Activated CD4-positive, alpha-beta T cell treated with anti-CD3 and anti-CD28 coated beads for 36 hours (primary cell): ENCODE measurements at places on chromosomes 13 and 19. TPM values are rescaled to one million over a fixed set of nuclear protein-coding genes. Genes with fewer than 3 reads are reported as not detected.

DNA sequence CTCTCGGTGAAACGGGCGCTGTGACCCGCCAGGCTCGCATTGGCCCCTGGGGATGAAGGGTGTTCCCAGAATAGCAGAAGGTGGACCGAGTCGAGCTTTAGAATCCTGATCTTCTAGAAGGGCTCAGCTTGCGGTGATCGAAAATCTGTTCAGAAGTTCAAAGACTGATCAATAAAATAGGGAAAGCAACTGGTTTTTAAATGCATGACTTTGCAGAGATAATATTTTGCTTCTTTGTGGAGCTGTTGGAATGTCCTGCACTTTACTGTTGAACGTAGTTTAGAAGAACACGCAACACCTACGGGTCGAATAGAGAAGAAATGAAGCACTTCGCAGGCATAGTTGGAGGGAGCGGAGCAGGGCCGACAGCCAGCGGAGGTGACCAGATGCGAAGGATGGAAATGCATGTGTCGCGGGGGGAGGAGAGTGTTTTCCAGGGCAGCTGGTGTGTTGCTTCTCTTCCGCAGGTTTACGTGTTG lies 766 bp downstream of the CEBPG start:
- peak; percentile 38 for DNase-seq
- H3K27ac ChIP-seq: peak overlapping the region; percentile 93
- peaks cover 48% of the 10 kb centered on the region for H3K4me1 ChIP-seq
- peaks cover 22% of the 10 kb centered on the region for H3K36me3 ChIP-seq
- no peaks in the 10 kb centered on the region for H3K27me3 ChIP-seq

DNA sequence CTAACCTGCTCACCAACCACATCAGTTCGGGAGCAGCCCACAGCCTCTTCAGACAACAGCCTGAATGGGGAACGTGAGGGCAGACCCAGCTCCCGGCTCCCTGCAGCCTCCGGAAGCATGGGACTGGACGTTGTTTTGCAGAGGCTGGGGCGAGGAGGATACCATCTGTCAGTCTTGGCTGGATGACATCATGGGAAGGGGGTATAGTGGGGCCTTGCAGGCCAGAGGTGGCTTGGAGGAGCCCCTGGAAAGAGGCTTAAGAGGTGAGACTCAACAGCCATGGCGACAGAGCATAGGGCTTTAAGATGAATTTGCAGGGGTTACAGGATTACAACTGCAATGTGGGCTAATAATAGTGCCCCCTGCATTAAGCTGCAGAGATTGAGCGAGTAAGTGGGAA lies 1.5 kb downstream of the FXYD3 start:
- DNase-seq: no peak
- H3K4me1 ChIP-seq: peaks cover 6% of the 10 kb centered on the region
- no peak overlapping the region for H3K4me3 ChIP-seq
- H3K27me3 ChIP-seq: no peaks in the 10 kb centered on the region

DNA sequence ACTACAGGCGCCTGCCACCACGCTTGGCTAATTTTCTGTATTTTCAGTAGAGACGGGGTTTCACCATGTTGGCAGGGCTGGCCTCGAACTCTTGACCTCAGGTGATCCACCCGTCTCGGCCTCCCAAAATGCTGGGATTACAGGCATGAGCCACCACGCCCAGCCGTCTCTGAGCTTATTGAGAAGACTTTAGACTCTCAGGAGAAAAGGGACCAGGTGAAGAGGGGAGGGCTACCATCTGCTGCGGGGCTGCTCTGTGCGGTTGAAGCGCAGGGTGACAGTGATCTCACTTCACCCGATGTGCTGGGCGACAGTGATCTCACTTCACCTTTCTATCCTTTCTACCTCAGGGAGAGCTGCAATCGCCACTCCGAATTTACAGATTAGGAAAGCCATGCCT lies 25.3 kb downstream of the PDCD5 start:
- peaks cover 17% of the 10 kb centered on the region for H3K36me3 ChIP-seq
- H3K4me1 ChIP-seq: no peaks in the 10 kb centered on the region
- no peak overlapping the region for H3K4me3 ChIP-seq
- H3K27me3 ChIP-seq: no peaks in the 10 kb centered on the region
- no peak for DNase-seq
- no peak overlapping the region for H3K27ac ChIP-seq

DNA sequence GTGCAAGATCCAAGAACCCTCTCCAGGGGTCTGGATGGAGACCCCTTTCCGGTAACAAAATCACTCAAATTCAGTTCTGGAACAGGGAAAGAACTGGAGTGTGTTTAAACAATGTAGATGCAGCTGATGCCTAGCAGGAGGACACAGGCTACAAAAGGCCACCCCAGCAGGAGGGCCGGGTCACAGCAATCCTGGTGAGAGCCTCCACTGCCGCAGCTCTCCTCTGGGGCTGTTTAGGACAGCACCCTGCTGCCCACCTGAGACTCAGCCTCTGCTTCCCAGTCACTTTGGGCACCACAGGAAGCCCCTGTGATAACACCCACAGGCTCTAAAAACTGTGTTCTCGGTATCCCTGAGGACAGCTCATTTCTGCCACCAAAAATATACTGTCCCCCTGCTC lies 318.7 kb upstream of the NBEA start:
- no peaks in the 10 kb centered on the region for H3K4me1 ChIP-seq
- no peaks in the 10 kb centered on the region for H3K36me3 ChIP-seq
- H3K4me3 ChIP-seq: no peak overlapping the region
- no peak overlapping the region for H3K27ac ChIP-seq

- H3K36me3 ChIP-seq: peaks cover 6% of the 10 kb centered on the region
- H3K27ac ChIP-seq: no peak overlapping the region
- H3K4me1 ChIP-seq: peaks cover 47% of the 10 kb centered on the region
- DNase-seq: no peak
- H3K4me3 ChIP-seq: no peak overlapping the region
Observed at GRCh38 chr13:44574466-44574855, 1.7 kb downstream of the TSC22D1 start.

GRCh38 chr19:13781547-13781946 lies 7.3 kb downstream of the C19orf53 start:
- H3K27ac ChIP-seq: no peak overlapping the region
- DNase-seq: peak; percentile 60
- no peaks in the 10 kb centered on the region for H3K27me3 ChIP-seq

Gene ZNF561
- 19.1 TPM for total RNA-seq

Gene NLRP12
- not detected for total RNA-seq

Gene ZNF93
- 21.7 TPM for total RNA-seq
